ENCODE measurements at places on chromosomes 11 and 22.
A peak's percentile ranks its signal among the peaks of the same experiment; 100 is the strongest.

DNA sequence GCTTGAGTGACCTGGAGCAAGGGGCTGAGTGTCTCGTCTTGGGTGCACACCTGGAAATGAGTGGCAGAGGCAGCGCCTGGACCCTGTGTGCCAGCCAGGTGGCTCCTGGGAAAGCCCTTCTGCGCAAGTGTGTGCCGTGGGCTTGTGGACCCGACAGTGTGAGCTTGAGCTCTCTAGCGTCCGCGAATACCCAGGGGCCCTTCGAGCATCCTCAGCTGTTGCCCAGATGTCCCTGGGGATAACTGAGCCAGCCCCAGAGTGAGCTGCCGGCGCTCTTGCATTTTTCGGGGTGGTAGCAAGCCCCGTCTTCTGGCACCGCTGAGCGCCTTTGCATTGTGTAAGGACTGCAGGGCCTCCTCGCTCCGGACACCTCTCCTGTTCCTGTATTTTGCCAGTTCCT is 399.2 kb downstream of the TBC1D22A start:
- DNase-seq, result no peak

DNA sequence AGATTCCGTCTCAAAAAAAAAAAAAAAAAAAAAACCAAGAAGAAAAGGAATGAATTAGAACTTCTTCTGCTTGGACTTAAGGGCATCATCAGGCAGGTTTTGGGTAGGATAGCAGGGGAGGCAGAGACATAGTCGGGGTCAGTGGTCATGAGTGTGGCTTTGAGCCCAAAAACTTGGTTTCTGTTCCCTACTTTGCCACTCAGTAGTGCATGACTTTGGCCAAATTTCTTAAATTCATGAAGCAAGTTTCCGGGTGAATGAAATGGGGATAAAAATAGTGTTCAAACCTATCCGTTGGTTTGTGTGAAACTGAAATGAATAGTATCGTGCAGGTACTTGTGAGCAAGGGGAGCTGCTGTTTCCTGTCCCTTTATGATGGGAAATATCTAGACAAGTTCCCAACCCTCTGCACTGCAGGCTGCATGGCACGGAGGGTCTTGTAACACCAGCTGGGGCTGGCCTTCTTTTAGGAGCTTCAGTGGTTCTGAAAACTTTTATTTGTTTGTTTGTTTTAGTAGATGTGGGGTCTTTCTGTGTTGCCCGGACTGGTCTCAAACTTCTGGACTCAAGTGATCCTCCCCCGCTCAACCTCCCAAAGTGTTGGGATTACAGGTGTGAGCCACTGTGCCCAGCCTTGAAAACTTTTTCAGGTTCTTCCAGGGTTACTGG is 18.4 kb downstream of the NEAT1 start:
- DNase-seq, result peak; percentile 58

DNA sequence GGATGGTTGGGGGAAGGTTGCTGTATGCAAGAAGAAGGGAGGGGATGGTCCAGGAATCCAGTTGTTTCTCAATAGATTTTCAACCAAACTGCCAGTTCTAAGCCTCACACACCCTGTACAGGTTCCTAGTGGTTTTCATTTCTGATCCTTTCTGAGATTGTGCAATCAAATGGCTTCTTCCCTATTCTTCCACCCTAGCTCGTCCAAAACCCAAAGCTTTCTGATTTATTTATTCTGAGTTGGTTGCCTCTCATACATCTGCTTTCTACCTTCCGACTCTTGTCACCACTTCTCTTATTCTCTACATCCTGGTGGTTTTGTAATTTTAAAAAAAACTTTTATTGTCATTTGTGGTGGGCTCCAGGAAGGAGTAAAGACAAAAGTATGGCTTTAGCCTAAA is 12.6 kb downstream of the OR5A2 start:
- no peak for DNase-seq

DNA sequence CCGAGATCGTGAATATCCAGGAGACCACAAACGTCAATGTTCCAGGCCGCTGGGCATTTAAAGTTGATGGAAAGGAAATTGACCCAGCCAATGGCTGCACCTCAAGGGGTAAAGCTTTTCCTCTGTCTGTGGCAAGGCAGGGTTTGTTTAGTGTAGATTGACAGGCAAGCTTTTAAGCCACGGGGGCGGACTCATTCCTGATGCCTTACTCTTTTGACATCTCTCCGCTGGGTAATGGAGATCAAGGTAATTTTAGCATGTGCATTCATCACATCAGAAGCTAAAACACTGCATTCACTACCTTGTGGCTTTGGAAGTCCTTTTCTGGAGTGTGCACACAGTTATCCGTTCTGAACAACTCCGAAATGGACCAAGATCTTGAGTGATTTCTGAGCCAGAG is 12.6 kb downstream of the TECTA start:
- DNase-seq, result no peak

DNA sequence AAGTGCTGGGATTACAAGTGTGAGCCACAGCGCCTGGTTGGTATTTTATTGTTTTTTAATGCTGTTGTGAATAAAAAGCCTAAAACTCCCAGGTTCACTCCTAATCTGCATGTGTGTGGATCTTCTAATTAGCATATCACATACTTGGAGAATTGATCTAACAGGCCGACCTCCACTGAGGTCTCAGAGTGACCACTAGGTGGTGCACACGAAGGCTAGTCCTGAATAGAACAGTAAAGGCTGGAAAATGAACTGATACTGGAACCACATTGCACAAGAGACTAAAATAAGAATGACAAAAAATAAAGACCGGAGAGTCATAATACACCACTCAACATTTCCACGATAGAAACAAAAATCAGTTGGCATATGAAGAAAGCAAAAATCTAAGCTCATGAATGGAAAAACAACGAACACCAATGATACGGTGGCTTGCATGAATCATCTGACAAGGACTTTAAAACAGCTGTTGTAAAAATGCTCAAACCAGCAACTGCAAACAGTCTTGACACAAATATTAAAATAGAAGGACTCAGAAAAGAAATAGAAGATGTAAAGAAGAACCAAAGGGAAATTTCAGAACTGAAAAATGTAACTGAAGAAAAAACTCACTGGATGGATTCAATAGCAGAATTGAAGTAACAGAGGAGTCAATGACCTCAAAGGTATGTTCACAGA is 19.2 kb downstream of the PIM3 start:
- peak; percentile 51 for DNase-seq

GRCh38 chr11:110032259-110032658 is 60.9 kb upstream of the ZC3H12C start:
- DNase-seq, result no peak

DNA sequence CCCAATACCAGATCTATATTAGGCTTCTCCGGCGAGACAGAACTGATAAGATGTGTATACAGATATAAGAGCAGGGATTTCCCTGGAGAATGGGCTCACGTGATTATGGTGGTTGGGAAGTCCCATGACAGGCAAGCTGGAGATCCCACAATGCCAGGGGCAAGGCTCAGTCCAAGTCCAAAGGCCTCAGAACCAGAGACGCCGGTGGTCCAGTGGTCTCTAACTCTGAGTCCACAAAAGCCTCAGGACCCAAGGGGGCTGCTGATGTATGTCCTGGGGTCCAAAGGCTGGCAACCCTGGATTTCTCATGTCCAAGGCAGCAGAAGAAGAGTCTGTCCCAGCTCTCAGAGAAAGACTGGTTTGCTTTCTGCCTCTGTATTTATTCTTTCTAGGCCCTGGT is 15.8 kb upstream of the OSBPL5 start:
- no peak for DNase-seq

GRCh38 chr11:126392633-126393013 is 37.1 kb downstream of the ST3GAL4 start:
- DNase-seq, result no peak

- no peak for DNase-seq
Observed at GRCh38 chr11:33089776-33090175, 50.4 kb downstream of the TCP11L1 start.

- no peak for DNase-seq
Observed at GRCh38 chr11:118988280-118988679, 9.7 kb upstream of the CENATAC start.

DNA sequence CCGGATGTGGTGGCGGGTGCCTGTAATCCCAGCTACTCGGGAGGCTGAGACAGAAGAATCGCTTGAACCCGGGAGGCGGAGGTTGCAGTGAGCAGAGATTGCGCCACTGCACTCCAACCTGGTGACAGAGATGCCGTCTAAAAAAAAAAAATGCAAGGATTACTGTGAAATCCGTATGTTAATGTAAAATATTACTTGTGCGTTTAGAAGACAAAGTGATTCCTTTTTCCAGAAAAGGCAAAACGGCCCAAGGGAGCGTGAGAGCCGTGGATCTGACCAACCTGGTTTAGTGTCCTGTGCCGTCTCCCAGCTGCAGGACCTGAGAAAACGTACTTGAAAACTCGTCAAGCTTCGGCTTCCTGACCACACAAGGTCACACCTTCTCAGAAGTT is 905 bp downstream of the HDHD5 start:
- DNase-seq, result no peak

All from EH (cell line).